ENCODE measurements at places on chromosomes 3 and 15.
A peak's percentile ranks its signal among the peaks of the same experiment; 100 is the strongest.

GRCh38 chr15:38187630-38188313, 64.9 kb upstream of the SPRED1 start:
- DNase-seq, result no peak

- no peak for DNase-seq
Observed at GRCh38 chr3:156230278-156230900, 110.0 kb downstream of the KCNAB1 start.

DNA sequence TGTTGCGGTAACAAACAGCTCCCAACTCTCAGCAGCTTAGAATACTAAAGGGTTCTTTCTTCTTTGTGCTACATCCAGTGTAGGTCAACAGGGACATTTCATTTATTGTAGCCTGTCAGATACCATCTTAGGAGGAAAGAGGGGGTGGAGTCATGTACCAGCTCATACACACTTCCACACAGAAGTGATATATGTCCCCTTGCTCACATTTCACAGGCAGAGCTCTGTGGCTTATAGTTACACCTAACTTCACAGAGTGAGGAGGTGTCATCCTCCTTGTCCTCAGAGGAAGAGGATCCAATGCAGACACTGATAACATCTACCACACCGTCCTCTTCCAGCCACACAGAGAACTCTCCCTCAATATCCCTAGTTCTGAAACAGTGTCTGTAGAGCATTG, 247.2 kb downstream of the SLCO3A1 start:
- DNase-seq, result no peak

DNA sequence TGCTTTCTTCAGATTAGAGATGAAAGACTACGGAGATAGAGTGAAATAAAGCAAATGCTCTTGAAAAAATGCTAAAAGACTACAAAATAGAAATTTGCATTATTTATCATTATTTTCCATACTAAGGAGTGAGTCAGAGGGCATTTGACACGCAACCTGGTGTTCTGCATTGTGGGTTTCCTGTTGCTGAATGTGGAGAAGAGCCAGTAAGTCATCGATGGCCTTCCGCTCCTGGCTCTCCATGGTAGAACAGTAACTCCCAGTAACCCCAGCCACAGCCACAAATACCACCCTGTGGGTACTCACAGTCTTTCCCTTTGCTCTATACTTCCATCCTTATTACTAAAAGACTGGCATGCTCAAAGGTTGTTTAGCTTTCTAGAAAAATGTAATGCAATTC, 61.5 kb downstream of the CGGBP1 start:
- DNase-seq, result no peak

DNA sequence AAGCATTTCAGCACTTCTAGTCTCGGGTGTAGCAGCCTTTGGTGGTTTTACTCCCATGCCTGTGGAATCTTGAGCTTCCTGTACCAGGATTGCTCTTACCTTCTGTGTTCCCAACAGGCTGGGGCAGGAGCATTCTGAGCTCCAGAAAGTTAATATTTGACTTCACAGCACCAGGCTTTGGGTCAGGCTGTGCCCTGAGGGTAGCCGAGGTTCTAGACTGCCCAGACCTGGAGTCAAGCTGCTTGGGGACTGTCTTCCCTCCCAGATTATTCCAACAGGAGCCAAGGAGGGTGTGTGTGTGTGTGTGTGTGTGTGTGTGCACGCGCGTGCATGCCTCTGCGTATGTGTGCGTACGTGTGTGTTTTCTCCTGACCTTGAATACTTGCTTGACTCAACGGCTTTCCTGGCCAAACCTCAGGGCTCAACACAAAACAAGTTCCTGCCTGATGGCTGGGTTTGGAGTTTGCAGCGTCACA, 94.8 kb downstream of the FLNB start:
- no peak for DNase-seq

- DNase-seq, result no peak
Observed at GRCh38 chr3:175477651-175478224, 618.6 kb downstream of the NAALADL2 start.

- no peak for DNase-seq
Observed at GRCh38 chr15:100765467-100766241, 114.0 kb upstream of the ALDH1A3 start.

DNA sequence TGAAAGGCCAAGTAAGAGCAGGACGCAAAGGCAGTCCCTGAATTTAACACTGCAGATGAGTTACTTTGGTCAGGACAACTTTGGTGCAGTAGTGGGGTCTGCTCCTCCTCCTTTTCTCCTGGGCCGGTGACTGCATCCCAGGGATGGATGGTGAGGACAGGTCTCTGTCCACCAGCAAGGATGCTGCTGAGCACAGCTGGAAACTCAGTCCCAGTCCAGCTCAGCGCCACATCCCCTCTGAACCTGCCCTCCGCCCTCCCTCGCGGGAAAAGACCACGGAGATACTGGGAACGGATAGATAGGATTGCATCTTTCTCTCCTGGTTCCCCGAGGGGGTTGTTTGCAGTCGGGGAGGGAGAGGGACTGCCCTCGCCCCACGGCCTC, 13.8 kb downstream of the GRAMD2A start:
- DNase-seq, result no peak

DNA sequence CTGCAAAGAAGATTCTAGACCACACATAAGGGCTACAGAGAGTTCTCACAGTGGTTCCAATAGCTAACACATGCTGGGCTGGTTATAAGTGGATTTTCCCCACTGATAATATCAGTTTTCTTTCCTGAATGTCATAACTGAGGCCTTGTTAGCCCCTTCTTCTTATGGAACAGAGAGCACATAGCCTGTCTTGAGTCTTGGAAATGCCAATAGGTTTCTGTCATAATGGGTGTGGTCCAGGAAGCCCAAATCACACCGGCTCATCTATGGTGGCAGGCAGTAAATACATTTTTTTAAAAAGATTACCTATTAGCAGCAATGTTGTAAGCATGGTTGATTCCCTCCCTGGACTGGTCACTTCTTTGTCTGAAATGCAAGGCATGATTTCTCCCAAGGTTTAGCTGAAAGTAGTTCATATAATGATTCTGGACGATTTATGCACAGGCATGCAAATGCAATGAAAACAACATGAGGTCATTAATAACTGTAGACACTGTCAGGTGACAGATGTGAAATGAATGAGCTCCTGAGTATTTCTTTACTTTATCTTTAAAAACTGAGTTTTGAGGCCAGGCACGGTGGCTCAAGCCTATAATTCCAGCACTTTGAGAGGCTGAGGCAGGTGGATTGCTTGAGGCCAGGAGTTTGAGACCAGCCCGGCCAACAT, 67.2 kb upstream of the ATP2C1 start:
- DNase-seq, result no peak

- DNase-seq, result no peak
Observed at GRCh38 chr3:186142393-186142932, 33.6 kb upstream of the ETV5 start.

DNA sequence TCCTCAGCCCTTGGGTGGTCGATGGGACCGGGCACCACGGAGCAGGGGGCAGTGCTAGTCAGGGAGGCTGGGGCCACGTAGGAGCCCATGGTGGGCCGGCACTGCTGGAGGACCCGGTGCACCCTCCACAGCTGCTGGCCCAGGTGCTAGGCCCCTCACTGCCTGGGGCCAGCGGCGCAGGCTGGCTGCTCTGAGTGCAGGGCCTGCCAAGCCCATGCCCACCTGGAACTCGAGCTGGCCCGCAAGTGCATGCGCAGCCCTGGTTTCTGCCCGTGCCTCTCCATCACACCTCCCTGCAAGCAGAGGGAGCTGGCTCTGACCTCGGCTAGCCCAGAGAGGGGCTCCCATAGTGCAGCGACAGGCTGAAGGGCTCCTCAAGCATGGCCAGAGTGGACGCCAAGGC, 42.1 kb downstream of the KLHDC8B start:
- DNase-seq, result no peak

DNA sequence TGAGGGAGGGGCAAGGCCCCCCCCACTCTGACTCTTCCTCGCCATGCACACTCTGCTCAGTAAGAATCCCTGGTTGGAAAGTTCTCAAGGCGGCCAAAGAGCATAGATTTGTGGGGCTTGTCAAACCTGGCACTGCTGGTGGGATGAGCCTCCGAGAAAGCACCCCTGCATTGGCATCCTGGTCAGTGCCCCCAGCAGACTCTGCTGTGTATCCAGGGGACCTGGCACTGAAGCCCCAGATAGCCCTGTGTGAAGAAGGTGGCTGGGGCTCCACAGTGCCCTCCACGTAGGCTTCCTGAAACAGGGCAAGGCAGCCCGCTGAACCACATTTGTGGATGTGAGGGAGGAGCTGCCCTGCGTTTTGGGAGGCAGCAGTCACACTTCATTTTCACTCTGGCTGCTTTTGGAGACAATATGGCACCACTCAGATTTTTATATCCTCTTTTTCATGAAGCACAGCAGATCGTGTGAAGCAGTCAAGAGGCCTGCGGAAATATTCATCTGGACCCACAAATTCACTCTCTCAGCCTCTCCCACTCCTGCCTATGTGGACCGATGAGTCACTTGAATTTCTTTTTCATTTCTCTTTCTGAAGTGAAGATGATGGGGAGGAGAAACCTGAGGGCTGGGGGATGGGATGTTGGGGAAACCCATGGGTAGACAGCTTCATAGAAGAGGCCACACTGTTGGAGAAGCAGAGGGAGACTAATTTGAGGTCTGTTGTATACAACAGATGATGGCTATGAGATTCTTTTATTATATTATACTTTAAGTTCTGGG, 88.7 kb upstream of the BCL6 start:
- DNase-seq, result no peak

GRCh38 chr3:71111784-71112440, 471.6 kb downstream of the FOXP1 start:
- DNase-seq, result peak; percentile 88

GRCh38 chr3:30644615-30645014, 38.2 kb downstream of the TGFBR2 start:
- no peak for DNase-seq

DNA sequence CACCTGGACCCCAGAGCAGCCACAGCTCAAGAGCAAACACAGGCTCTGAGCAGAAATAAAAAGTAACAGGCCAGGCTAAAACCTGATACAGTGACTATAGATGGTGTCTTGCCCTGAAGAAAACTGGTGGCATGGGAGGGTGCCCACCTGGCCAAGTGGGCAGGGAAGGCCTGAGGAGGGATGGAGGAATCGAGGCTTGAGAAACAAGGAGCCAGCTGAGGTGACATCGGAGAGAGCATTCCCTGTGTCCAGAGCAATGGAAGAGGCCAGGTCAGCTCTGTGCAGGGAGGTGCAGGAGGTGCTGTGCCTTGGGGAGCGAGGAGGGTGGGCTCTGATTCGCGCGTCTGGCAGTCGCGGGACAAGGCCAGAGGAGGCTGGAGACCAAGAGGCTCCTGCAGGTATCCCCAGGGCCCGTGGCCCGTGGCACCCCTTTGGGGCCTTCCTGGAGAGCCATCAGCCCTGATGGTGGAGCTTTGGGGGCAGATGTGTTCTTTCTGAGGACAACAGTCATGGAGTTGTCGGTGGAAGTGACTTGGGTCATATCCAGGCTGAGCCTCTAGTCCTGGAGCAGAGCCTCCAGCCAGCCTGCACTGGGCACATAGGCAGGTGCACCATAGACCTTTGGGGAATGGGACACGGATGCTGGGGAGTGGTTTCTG, 56.1 kb downstream of the PLXNA1 start:
- DNase-seq, result no peak

- no peak for DNase-seq
Observed at GRCh38 chr15:58453931-58454793, 22.4 kb downstream of the LIPC start.
